Suprapubic skin (tissue), 4 donors: ENCODE measurements at places on chromosomes 12 and 14.

GRCh38 chr12:118337194-118337838 is 35.4 kb downstream of the TAOK3 start:
- H3K36me3 ChIP-seq, result no peaks in the 10 kb centered on the region
- no peaks in the 10 kb centered on the region for H3K27me3 ChIP-seq
- no peak overlapping the region for H3K4me3 ChIP-seq
- DNase-seq, result no peak
- no peak overlapping the region for H3K27ac ChIP-seq

GRCh38 chr12:104352106-104352713 is 48.7 kb downstream of the EID3 start:
- no peak overlapping the region for H3K4me3 ChIP-seq
- no peaks in the 10 kb centered on the region for H3K27me3 ChIP-seq
- H3K27ac ChIP-seq, result no peak overlapping the region

DNA sequence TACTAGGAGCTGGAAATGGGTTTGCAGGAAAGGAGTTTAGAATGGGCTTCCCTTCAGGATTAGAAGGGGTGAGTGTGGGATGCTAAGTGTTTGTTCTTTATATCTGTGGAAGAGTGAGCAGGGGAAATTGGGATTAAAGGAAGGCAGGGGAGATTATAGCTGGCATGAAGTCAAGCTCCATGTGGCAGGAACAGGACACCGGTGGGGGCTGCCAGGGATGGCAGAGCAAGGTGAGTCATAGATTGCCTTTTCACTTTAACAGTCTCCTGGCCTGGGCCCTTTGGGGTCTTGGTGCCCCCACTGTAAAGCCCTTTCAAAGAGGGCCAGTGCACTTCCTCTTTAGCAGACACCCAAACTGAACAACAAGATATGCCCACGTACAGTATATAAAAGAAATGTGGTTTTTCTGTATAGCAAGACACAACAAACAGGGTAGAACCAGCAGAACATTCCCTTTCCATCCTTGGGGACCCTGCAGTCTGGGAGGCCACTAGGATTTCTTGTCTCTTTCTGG is 23.1 kb upstream of the FBXO21 start:
- peaks cover 11% of the 10 kb centered on the region for H3K27me3 ChIP-seq
- no peak for DNase-seq
- no peaks in the 10 kb centered on the region for H3K4me1 ChIP-seq
- no peak overlapping the region for H3K27ac ChIP-seq
- no peak overlapping the region for H3K4me3 ChIP-seq
- H3K36me3 ChIP-seq, result no peaks in the 10 kb centered on the region

GRCh38 chr14:73977896-73978295 is 27.8 kb downstream of the COQ6 start:
- peaks cover 28% of the 10 kb centered on the region for H3K36me3 ChIP-seq
- DNase-seq, result no peak
- H3K4me1 ChIP-seq, result no peaks in the 10 kb centered on the region
- H3K4me3 ChIP-seq, result no peak overlapping the region

DNA sequence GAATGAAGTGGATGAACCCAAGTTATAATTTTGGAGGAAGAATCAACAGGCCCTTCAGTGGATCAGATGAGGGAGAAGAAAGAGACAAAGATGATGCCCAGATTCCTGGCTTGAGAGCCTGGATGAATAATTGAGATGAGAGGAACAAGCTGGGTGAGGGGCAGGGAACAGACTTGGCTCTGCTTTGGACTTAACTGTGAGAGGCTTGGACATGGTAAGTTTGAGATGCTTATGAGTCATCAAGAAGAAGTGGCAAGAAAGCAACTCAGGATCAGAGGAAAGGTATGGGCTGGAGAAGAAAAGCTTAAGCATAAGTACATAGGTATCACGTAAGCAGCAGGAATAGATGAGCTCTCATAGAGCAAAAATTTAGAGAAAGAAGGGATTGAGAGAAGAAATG is 55.3 kb downstream of the FIGNL2 start:
- H3K4me3 ChIP-seq, result no peak overlapping the region
- H3K27me3 ChIP-seq, result no peaks in the 10 kb centered on the region
- DNase-seq, result no peak
- no peaks in the 10 kb centered on the region for H3K36me3 ChIP-seq
- H3K4me1 ChIP-seq, result no peaks in the 10 kb centered on the region

DNA sequence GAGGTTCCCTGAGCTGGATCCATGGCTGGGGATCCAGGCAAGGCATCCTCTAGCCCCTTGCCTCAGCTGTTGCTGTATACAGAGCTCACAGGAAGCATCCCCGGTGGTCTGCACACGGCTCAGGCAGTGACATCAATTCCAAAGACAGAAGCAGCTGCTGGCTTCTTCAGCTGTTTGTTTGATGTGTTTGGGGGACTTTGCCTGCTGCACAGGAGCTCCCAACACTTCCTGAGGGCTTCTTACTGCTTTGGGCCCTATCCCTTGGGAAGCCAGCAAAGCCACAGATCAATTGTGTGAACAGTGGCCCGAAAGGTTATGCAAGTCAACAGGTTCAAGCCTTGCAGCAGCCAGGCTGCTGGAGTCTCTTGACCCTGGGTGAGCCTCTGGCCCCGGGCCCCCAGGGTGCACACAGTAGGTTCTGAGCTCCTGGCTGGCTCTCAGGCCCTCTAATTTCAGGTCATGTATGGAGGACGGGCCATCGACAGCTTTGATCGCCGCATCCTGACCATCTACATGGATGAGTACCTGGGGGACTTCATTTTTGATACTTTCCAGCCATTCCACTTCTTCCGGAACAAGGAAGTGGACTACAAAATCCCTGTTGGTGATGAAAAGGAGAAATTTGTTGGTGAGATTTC is 42.6 kb downstream of the CCDC92 start:
- H3K27me3 ChIP-seq, result no peaks in the 10 kb centered on the region
- H3K27ac ChIP-seq, result no peak overlapping the region
- no peak for DNase-seq
- peaks cover 3% of the 10 kb centered on the region for H3K36me3 ChIP-seq
- H3K4me3 ChIP-seq, result no peak overlapping the region
- no peaks in the 10 kb centered on the region for H3K4me1 ChIP-seq

DNA sequence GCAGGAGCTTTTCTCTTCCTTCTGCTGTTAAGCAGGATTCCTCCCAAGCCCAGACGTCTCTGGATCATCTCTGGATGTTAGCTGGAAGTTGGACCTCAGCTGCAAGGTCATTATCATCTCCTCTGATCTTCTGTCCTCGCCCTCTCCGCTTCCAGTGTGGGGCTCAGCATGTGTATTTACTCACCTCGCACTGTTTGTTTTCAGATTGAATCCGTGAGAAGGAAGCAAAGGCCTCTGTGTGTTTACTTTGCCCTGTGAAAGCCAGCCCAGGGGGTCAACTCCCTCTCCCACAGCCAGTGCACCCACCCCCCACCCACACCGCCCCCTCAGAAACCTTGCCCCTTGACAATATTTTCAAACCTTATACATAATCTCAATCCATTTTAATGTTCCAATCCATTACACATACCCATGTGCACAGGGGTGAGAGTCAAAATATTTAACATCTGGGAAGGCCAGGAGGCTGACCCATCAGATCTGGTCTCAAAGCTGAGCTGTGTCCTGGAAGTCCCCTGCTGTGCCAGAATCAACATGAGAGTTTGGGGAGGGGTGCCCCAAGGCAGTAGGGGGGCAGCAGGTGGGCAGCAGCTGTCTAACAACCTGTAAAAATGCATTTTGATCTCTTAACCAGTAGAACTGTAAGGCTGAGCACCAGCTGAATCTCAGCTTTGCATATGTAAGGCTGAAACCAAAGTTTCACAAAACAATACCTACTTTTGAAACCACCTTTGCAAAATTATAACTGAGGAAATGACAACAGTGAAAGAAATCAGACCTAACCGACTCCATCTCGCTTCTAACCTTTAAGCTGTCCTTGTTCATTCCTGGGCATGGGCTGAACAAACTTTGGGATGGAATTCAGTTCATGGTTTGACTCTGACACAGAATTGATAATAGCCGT is 157.9 kb downstream of the ZNF664 start:
- no peaks in the 10 kb centered on the region for H3K36me3 ChIP-seq
- H3K27me3 ChIP-seq, result no peaks in the 10 kb centered on the region
- no peaks in the 10 kb centered on the region for H3K4me1 ChIP-seq
- DNase-seq, result no peak
- no peak overlapping the region for H3K4me3 ChIP-seq

DNA sequence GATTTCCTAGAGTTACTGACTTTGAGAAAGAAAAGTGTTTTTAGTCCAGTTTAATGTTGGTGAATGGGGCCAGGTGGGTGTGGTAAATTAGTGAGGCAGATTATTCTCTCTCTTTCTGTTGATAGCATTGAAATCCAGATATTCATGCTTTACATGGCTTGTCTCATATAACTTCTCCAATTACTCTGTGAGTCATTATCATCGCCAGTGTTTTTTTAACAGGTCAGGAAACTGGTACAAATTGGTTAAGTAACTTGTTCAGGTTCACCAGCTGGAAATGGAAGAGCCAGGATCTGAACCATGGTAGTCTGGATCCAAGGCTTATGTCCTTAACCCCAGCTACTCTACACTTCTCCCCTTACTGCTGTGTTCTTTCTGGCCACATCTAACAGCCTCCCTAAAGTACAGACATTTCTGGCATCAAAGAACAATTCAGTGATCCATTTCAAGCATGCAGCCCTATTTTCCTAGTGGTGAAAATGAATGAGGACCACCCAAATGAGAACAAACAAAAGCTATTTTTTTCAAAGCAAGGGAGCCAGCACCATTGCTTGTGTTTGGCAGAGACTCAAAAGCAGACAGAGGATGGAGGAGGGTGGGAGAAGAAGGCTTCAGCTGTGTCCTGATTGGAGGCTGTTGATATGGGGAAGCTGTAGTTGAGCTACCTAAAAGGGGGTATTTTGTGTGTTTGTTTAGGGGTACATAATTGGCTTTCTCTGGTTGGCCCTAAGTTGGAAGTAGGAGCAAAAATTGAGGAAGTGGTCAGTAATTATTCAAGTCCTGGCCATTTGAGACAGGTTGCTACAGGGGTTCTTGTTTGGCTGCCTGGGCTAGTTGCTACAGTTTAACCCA is 1.7 kb downstream of the IRAK3 start:
- H3K4me3 ChIP-seq, result peak overlapping the region; percentile 61
- no peaks in the 10 kb centered on the region for H3K27me3 ChIP-seq
- H3K27ac ChIP-seq, result peak overlapping the region; percentile 94
- DNase-seq, result no peak
- peaks cover 18% of the 10 kb centered on the region for H3K4me1 ChIP-seq

- DNase-seq, result peak; percentile 94
- H3K4me3 ChIP-seq, result peak within 1 kb of the TSS; percentile 92
- no peaks in the 10 kb centered on the region for H3K36me3 ChIP-seq
- peaks cover 43% of the 10 kb centered on the region for H3K4me1 ChIP-seq
- H3K27ac ChIP-seq, result peak within 1 kb of the TSS; percentile 99
Measured at GRCh38 chr12:50763639-50764285, at the start of gene ATF1. TSS of gene ATF1 (plus strand) at chr12:50764101. CDS start at chr12:50780146, 16,045 bp downstream.

DNA sequence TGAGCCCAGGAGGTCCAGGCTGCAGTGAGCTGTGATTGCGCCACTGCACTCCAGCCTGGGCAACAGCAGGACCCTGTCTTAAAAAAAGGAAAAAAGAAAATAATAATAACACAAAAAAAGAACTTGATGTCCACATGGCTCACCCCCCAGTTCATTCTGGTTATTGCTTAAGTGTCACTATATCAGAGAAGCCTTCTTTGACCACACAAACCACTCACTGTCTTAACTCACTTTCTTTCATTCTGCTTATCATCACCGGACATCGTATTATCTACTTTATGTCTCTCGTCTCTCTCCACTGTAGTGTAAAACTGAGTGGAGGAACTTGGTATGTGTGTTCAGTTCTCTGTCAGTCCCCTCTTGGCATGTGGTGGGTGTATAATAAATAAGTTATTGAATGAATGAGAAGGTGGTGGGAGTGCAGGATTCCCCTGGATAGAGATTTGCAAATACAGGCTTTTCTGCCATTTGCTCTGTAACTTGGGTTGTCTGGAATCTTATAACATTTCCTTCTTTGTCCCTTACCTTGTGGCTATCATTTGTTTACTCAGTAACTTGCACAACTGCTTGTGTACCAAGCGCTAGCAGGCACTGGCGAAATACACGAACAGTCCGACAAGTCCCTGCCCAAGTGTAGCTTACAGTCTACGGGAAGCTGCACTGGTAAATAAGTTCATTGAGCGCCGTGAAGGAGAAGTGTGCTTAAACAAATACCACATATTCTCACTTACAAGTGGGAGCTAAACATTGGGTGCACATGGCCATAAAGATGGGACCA is 86.6 kb upstream of the TRAF3 start:
- H3K27ac ChIP-seq, result no peak overlapping the region
- no peak overlapping the region for H3K4me3 ChIP-seq
- H3K36me3 ChIP-seq, result no peaks in the 10 kb centered on the region
